Stimulated activated CD4-positive, alpha-beta T cell treated with anti-CD3 and anti-CD28 coated beads, Interleukin-12 subunit alpha, Interleukin-12 subunit beta, amount 100 ng/mL, for 24 hours (primary cell): ENCODE measurements at places on chromosomes 7 and 10.

- DNase-seq = no peak
Observed at GRCh38 chr7:134692344-134692705, 45.7 kb downstream of the BPGM start.

DNA sequence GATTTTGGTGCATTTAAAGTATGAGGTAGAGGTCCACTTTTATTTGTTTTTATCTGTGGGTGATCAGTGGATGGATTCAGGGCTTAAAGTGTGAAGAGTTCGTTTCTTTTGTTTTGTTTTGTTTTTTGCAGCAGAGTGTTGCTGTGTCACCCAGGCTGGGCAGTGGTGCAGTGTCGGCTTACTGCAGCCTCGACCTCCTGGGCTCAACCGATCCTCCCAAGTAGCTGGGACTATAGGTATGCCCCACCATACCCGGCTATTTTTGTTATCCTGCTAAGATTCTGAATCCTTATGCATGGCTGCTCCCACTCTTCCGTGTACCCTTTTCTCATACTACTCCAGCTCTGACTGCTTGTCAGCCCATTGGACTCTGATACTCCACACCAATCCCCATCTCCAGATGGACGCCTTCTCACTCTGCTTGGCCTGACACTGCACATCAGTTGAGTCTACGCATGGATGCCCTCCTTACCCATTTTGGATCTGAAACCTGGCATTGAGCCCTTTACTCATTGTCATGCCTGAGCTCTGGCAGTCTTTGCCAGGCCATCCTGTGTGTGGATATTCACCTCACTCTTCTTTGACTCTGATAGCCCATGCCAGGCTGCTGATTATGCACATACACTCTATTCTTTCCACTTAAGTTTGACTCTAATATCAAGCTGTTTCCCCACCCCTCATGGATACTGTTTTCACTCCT lies 119.5 kb downstream of the CCSER2 start:
- DNase-seq = no peak

DNA sequence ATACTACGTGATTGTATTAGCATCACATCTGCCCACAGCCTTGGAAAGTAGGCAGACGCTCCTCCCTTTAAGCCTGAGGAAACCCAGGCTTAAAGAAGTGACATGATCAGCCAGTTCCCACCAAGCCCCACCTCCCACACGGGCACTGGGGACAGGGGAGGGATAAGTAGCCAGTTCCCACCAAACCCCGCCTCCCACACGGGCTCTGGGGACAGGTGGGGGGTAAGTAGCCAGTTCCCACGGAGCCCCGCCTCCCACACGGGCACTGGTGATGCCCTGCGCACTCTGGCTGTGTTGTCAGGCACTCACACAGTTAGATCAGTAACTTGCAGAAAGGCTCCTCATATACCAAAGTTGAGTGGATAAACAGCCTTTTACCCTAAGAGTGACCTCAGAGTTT lies 606.8 kb downstream of the PTPRN2 start:
- DNase-seq = no peak

GRCh38 chr10:48404646-48405045 lies 98.2 kb downstream of the MAPK8 start:
- DNase-seq = no peak

DNA sequence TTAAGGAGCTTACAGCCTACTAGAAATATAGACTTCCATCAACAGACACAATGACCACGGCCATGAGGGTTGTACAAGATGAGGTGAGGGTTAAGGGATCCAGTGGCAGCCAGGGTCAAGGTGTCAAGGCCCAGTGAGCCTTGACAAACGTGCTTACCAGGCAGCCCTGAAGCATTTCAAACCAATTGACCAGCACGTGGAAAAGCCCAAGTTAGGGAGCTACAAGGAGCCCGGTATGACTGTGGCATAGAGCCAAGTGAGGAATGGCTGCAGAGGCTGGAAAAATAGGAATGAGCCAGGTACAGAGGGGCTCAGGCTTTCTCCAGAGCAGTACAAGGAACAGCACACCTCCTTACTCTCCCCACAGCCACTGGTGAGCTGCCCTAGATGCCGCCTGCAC lies 12.7 kb downstream of the AFAP1L2 start:
- no peak for DNase-seq
